ENCODE measurements at places on chromosomes 4 and X.
A peak's percentile ranks its signal among the peaks of the same experiment; 100 is the strongest.

GRCh38 chr4:150457802-150458201 lies 124.1 kb upstream of the MAB21L2 start:
- H3K4me3 ChIP-seq, result no peak overlapping the region
- peaks cover 34% of the 10 kb centered on the region for H3K36me3 ChIP-seq
- no peaks in the 10 kb centered on the region for H3K27me3 ChIP-seq
- H3K27ac ChIP-seq, result no peak overlapping the region

DNA sequence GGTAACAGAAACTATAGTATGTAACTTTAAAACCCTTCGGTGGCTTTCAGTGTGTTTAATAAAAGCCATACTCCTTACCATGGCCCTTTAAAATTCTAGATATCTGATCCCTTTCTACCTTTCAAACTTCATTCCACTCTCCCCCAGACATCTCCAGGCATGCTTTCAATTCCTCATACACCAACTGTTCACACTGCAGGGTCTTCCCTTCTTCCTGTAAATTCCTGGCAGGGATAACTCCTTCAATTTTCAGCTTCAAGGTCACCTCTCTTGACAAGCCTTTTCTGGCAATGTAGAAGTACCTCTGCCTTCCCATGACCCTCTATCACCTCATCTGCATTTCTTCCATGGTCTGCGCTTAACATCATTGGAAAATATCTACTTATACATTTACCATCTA lies 60.8 kb downstream of the WDFY3 start:
- no peak overlapping the region for H3K4me3 ChIP-seq
- no peak for ATAC-seq
- H3K36me3 ChIP-seq, result no peaks in the 10 kb centered on the region
- no peak overlapping the region for H3K27ac ChIP-seq
- no peaks in the 10 kb centered on the region for H3K4me1 ChIP-seq

DNA sequence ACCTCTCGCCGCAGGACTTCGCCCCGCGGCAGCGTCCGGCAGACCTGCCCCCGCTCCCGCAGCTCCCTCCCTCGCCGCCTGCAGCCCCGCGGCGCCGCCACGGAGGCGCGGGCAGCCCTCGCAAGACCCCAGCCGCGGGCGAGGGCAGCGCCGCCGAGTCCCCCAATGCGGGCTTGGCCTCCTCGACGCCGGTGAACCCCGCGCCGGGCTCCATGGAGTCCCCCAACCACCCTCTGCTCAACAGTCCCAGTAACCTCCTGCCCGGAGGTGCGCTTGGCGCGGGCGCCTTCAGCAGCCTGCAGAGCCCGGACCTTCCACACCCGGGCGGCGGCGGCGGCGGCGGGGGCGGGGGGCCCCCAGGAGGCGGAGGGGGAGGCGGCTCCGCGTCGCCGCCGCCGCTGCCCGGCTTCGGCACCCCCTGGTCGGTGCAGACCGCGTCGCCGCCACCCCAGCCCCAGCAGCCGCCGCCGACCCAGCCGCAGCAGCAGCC lies 1.2 kb downstream of the CPEB2 start:
- peak overlapping the region; percentile 95 for H3K4me3 ChIP-seq
- peak; percentile 46 for ATAC-seq
- peaks cover 18% of the 10 kb centered on the region for H3K36me3 ChIP-seq
- H3K27ac ChIP-seq, result peak overlapping the region; percentile 90
- no peaks in the 10 kb centered on the region for H3K27me3 ChIP-seq

GRCh38 chrX:109351557-109351956 lies 130.3 kb downstream of the GUCY2F start:
- no peaks in the 10 kb centered on the region for H3K36me3 ChIP-seq
- H3K27ac ChIP-seq, result no peak overlapping the region
- H3K27me3 ChIP-seq, result no peaks in the 10 kb centered on the region
- no peaks in the 10 kb centered on the region for H3K4me1 ChIP-seq
